ENCODE measurements at places on chromosomes 1 and 21. TPM values are rescaled to one million over a fixed set of nuclear protein-coding genes. Genes with fewer than 3 reads are reported as not detected.
A peak's percentile ranks its signal among the peaks of the same experiment; 100 is the strongest.

- no peak for ATAC-seq
Observed at GRCh38 chr1:53502641-53503432, 43.6 kb downstream of the DMRTB1 start.

GRCh38 chr1:226728448-226728847 lies 10.6 kb downstream of the ITPKB start:
- no peak for ATAC-seq

GRCh38 chr1:15102646-15103045 lies 50.9 kb upstream of the TMEM51 start:
- ATAC-seq: no peak

DNA sequence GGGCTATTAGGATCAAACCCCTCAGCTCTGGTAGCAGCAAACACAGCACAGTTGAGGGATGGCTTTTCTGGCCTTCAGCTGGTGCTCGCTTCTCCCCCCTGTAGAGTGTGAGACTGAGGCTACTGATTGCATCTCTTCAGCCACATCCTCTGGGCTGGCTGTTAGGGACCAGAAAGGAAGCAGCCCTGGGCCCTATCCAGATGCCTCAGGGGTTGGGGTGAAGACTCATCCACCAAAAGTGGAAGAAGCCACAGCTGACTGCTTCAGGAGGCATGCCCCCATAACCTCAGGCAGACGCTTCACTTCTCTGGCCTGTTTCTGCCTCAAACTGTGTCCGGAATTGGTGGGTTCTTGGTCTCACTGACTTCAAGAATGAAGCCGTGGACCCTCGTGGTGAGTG lies 6.2 kb upstream of the TMEM200B start:
- ATAC-seq: no peak

DNA sequence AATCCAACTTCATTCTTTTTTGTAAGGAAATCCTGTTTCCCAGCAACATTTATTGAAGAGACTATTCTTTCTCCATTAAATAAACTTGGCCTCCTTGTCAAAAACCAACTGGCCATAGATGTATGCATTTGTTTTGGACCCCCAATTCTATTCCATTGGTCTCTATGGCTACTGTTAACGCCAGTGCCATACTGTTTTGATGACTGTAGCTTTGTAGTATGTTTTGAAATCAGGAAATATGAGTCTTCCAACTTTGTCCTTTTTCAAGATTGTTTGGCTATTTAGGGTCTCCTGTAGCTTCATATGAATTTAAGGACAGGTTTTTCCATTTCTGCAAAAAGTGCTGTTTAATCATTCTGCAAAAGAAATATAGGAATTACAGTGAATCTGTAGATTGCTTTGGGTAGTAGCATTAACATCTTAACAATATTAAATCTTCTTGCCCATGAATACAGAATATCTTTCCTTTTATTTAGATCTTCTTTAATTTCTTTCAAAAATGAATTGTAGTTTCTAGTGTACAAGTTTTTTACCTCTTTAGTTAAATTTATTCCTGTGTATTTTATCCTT lies 61.3 kb downstream of the ITGB3BP start:
- no peak for ATAC-seq

DNA sequence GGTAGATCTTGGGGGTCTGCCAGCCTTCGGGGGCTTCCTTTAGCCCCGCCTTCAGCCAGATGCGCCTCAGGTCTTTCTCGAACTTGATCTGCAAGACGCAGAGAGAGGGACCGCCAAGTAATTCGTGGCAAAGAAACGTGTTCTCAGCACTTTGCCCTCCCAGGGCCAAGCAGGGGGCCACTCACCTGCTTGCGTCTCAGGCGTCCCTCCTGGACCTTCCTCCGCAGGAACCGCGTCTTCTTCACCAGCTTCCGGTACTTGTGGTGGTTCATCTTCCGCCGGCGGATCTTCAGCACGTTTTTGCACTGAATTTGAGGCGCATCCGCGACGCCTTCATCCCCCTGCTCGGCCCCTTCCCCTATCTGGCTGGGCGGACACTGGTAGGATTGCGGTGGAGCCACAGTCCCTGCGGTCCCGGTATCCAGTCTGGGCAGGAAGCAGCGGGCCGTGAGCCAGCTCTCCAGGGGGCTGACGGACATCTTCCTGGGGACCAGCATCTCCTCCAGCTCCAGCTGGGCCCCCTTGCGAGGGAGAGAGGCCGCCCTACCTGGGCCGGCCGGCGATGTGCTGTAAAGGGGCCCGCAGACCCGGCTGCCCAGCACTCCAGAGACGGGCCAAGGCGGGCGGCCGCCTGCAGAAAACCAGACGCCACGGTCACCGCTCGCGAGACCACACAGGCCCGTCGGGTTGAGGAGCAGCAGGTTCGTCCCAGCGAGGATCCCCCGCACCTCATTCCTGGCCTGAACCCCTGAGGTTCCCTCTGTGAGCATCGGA lies 1.0 kb downstream of the AURKAIP1 start:
- no peak for ATAC-seq

- peak; percentile 74 for ATAC-seq
Observed at GRCh38 chr1:186033847-186034271, 299.7 kb downstream of the HMCN1 start.

DNA sequence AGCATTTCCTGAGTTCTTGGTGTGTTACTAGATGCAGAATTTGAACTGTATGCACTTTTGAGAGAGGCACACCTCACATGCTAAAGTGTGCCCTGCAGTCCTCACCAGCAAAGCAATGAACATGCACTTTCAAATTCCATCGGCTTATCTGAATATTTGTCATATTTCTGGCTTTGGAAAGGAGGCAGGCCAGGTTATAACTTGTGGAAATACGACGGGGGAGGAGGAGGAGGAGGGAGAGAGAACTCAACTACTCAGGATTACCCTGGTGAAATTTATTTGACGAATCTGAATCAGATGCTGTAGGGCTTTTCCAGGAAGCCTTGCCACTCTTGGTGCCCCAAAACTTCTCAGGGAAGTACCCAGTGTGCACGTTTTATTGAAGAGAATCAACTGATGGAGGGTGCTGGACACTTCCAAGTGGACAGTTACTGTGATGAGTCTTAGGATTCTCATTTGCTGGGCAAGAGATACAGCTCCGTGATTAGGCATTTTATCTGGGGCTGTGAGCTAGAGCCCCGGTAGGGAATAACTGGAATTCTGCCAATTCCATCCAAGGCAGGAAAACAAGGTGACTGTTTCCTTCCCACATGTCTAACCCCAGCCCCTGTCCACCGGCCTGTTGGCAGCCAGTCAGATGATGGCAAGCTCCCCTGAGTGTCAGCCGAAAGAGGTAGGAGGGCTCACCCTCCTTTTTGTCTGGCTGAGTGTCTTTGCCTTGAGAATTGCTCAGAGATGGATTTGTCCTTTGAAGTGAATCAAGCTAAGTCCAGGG lies 3.8 kb downstream of the PDPN start:
- peak; percentile 57 for ATAC-seq

GRCh38 chr1:186617926-186618325 lies 62.3 kb downstream of the PTGS2 start:
- peak; percentile 14 for ATAC-seq

GRCh38 chr1:22341791-22342605 lies 109.7 kb upstream of the ZBTB40 start:
- peak; percentile 24 for ATAC-seq

GRCh38 chr1:8663090-8663802 lies 154.2 kb downstream of the RERE start:
- ATAC-seq: no peak

DNA sequence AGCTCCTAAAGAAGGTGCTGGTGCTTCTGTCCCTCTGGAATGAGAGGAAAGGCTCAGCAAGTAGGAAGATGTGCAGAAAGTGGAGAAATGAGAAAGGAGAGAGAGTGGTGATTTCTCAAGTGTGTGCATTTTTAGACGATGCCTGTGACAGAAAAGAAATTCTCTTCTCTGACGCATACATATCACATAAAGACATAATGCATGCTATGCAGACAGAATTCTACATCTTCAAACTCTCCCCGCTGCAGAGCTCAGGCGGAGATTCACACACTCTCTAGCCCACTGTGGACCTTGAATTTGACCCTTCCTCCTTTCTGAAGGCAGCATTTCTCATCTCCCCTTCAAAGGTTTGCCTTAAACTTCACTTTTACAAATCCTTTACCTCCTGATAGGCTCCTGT lies 52.0 kb upstream of the CAMK1G start:
- ATAC-seq: no peak

GRCh38 chr1:160671603-160672517 lies 25.0 kb upstream of the SLAMF1 start:
- no peak for ATAC-seq

DNA sequence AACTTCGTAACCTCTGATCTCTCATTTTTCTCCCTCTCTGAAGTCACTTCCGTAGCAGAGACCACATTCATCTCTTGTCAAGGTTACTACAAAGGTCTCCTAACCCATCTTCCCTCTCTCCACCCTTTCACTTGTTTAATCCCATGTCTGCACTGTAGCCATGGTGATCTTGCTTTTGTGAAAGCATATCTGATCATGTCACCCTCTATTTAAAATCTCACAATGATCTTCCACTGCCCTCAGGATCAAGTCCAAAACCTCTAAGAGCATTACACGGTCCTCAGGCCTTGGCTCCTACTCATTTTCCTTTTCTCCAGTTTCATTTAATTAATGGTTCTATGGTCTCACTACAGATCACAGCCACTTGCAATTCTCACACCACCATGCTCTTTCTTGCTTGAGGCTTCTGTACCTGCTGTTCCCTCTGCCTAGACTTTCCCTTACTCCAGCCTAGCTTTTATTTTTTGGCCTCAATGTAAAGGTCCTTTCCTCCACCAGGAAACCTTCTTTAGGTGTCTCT lies 12.1 kb downstream of the ARHGEF11 start:
- no peak for ATAC-seq

DNA sequence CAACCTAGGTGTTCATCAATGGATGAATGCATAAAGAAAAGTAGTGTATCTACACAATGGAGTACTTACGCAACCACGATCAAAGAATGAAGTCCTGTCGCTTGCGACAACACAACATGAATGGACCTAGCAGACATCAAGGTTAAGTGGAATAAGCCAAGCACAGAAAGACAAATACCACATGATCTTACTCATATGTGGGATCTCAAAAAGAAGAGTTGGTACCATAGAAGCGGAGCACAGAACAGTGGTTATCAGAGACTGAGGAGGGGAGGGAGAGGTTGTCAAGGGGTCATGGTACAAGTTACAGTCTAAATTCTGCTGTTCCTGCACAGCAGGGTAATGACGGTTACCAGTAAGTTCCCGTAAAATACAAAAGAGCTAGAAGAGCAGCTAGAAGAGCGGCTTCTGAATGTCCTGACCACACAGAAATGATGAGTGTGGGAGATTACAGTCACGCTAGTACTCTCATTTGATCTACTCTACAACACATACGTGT lies 36.7 kb downstream of the NPHP4 start:
- ATAC-seq: no peak

- no peak for ATAC-seq
Observed at GRCh38 chr1:65435987-65436386, 15.5 kb downstream of the LEPR start.

DNA sequence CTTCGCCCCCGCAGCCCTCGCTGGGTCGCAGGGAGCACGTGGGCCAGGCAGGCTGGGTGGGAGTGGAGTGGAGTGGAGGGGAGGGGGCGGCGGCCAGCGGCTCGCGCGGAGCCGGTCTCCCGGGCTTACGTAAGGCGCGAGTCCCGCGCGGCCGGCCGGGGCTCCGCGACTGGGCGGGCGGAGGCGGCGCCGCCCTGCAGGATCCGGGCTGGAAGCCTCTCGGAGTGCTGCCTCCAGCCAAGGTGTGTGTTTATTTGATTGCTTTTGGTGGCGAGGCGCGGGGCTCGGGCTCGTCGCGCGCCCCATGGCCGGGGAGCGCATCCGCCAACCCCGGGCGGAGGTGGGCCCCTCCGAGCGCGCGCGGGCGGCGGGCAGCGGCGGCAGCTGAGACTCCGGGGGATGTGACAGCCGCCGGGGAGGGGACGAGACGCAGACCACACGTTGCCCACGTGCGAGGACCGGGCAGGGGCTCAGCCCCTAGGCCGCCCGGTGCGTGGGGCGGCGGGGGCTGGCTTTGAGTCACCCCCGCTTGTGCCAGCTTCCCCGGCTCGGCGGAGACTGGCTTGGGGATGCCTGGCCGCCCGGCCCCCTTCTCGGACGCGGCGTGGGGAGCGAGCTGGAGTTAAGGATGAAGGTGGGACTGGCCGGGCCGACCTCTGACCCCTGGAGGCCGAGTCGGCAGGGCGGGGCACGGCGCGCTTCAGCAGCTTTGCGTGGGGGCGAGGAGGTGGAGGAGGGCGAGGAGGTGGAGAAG lies 402 bp upstream of the AK4 start:
- peak; percentile 75 for ATAC-seq

DNA sequence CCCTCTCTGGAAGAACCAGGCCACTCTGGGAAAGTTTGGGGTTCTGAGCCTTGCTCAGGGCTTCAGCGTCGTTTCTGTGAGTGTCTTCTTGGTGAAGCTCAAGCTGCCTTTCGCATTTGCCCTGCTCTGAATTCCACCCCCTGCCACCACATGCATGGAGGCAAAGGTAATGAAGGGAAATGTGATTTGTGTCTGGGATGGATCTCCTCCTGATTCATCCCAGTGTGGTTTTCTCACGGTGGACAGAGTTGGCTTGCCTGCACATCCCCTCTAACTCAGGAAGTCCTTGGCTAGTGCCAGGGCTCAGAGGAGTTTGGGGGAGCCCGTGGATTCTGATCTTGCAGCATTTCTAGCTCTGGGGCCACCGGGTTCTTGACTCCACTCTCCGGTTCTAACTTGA lies 173.6 kb upstream of the RAB4A start:
- no peak for ATAC-seq

DNA sequence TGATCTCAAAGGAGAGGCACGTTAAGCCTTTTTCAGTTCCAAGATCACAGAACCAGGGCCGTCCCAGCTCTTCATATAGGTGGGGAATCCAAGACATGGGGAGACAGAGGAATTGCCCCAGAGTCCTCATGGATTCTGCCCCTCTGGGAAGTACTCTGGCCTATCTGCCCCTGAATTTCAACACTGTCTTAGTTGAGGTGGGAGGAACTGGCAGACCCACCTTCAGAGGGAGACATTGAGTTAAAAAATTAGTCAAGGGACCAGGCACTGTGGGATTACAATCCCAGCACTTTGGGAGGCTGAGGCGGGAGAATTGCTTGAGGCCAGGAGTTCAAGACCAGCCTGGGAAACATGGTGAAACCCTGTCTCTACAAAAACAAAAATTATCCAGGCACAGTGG lies 2.1 kb upstream of the KNCN start:
- no peak for ATAC-seq

- peak; percentile 32 for ATAC-seq
Observed at GRCh38 chr1:47532921-47533792, 95.3 kb downstream of the FOXD2 start.

GRCh38 chr1:33050221-33051076 lies 13.8 kb upstream of the AK2 start:
- ATAC-seq: peak; percentile 79

KIF21B gene
- 0.52 TPM for total RNA-seq

C8A gene
- not detected for total RNA-seq

RIPPLY3 gene
- not detected for total RNA-seq

DTL gene
- total RNA-seq: 6.7 TPM

CDC7 gene
- 4.2 TPM for total RNA-seq

SFN gene
- 2,315 TPM for total RNA-seq

MACO1 gene
- total RNA-seq: 15.2 TPM

EMC1 gene
- total RNA-seq: 27.9 TPM
